ENCODE measurements at places on chromosomes 1 and 21. TPM values are rescaled to one million over a fixed set of nuclear protein-coding genes. Genes with fewer than 3 reads are reported as not detected.

Gene CCDC185
- not detected for total RNA-seq

Gene CRABP2
- total RNA-seq = not detected

Gene ZRANB2
- 38.6 TPM for total RNA-seq

Gene CFAP126
- total RNA-seq = not detected

Gene HCRTR1
- 1.3 TPM for total RNA-seq
